Stimulated activated CD8-positive, alpha-beta memory T cell treated with anti-CD3 and anti-CD28 coated beads, Interleukin-7, amount 100 ng/mL, for 1 hour (primary cell): ENCODE measurements at places on chromosomes 2 and 18.

GRCh38 chr2:130972410-130972809, 120.8 kb downstream of the FAM168B start:
- no peak for DNase-seq

DNA sequence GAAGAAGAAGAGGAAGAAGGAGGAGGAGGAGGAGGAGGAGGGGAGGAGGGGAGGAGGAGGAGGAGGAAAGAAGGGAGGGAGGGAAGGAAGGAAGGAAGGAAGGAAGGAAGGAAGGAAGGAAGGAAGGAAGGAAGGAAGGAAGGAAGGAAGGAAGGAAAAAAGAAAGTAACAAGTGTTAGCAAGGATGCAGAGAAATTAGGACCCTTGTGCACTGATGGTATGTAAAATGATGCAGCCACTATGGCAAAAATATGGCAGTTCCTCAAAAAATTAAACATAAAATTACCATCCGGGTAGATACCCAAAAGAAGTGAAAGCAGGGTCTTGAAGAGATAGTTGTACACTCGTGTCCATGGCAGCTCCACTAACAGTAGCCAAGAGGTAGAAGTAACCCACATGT, 67.4 kb downstream of the DYM start:
- DNase-seq, result no peak

- no peak for DNase-seq
These were observed 56.3 kb upstream of the UPP2 start for GRCh38 chr2:158045362-158045761.

DNA sequence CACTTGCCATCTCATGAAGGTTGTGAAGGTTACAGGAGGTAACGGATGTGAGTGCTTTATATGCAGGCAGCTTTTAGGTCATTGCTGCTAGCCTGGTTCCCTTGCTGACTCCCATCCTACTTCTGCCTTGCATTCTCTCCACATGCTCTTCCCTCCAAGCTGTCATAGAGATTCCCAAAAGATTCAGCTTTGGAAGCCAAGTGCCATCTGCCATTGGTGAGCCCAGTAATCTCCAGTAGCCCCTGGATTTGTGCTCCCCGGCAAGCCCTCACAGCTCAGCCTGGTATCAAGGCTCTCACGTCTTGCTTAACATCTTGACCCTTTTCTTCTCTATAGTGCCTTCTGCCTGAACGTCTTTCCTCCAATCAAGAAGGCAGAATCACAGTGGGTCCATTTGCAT, 61.6 kb downstream of the MYT1L start:
- no peak for DNase-seq

DNA sequence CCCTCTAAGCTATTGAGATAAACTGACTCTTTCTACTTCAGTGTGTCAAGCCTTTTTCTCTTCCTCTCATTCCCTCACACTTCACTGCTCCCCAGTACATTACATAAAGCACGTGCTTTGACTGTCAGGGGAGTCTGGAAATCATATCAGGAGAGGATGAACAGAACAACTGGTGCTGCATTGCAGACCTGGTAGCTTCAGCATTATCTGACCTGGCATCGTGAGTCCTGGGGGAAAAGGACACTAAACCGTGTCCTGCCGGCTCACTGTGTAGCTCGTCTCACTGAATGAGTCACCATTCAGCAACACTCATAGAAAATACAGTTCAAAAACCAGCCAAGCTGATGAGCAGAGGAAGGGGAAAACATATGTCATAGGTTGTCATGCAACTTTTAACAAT, 108.5 kb upstream of the UNC80 start:
- no peak for DNase-seq

DNA sequence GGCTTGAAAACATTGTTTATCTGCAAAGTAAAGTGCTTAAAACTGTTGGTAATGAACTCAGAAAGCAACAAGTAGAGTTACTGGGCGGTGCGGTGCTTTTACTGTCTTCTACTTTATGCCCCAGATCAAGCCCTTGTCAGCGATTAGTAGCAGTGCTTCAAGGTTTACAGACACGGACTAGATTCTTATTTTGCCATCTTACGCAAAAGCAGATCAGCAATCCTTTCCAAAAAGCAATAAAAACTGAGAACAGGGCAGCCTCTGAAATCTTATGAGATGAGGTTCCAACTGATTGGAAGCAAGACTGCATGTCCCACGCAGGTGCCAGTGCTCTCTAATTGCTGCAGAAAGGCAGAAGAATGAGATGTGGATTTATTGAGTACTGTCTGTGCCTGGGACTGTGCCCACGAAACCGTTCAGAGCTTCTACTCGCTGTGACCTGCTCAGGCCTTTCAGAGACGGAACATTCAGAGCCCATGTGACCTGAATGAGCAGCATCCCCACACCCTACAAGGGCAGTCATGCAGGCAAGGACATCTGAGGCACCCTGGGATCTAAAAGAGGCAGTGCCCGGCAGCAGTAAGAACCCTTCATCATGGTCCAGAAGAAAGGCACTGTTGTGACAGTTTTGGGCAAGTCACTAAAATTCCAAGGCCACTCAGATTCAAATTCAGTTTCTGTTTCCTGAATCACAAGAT, 15.7 kb downstream of the COL4A3 start:
- DNase-seq, result no peak

- DNase-seq, result no peak
These were observed 49.6 kb downstream of the TRAPPC12 start for GRCh38 chr2:3429066-3429610.

DNA sequence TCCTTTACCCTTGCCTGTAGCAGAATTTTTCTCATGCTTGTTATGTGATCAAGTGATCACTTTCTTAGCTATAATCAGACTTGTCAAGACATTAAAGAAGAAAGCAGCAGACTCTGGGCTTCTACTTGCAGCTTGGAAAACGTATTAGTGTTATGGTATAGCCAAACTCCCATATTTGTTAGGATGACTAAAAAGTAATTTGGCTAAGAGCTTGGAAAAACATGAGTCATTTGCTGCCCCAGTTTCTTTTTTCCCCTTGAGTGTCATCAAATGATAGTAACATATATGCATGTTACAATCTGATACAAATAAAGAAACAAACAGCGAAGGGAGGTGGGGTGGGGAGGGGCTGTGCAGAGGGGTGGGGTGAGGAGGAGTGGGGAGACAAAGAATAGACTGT, 155.5 kb downstream of the IKZF2 start:
- no peak for DNase-seq

- DNase-seq, result no peak
These were observed 119.4 kb downstream of the GREB1L start for GRCh38 chr18:21361307-21361880.

GRCh38 chr18:58766946-58767345, 95.7 kb downstream of the MALT1 start:
- no peak for DNase-seq

GRCh38 chr2:1509271-1510065, 96.2 kb downstream of the TPO start:
- DNase-seq, result no peak
